ENCODE measurements at places on chromosomes 1 and 21.

DNA sequence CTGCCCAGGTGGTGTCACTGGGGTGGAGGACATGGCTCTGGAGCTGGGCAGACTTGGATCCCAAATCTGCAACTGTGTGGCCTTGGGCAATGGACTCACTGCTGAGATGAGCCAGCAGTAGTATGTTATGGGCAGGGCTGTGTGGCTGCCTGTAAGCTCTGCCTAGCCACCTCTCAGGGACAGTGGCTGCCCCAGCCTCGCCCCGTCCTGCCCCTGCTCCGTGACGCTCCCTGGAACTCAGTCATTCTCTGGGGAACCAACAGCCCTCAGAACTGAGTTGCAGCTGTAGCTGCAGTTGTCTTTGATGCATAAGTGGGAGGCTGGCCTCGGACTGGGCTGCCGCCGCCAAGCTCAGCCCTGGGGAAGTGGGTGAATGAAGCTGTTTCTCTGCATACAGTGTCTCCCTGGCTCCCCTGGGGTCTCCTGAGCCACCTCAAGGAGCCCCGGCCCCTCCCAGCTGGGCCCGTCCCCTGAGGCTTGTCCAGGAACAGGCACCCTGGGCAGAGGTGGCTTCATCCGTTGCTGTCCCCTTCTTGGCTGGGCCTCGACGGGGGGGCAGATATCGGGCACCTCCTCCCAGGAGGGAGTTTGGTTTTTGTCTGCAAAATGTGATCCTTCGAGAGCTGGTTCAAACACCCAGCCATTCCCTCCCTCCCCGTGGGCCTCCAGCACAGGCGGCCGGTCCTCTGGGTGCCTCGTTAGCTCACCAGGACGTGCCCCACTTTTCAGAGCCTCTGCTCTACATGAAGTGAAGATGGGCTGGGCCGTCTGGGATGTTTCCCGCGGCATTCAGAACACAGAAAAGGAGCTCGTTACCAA lies 26.2 kb upstream of the PLCH2 start:
- DNase-seq, result no peak

- no peak for DNase-seq
Observed at GRCh38 chr1:36479505-36480051, 3.1 kb downstream of the CSF3R start.

DNA sequence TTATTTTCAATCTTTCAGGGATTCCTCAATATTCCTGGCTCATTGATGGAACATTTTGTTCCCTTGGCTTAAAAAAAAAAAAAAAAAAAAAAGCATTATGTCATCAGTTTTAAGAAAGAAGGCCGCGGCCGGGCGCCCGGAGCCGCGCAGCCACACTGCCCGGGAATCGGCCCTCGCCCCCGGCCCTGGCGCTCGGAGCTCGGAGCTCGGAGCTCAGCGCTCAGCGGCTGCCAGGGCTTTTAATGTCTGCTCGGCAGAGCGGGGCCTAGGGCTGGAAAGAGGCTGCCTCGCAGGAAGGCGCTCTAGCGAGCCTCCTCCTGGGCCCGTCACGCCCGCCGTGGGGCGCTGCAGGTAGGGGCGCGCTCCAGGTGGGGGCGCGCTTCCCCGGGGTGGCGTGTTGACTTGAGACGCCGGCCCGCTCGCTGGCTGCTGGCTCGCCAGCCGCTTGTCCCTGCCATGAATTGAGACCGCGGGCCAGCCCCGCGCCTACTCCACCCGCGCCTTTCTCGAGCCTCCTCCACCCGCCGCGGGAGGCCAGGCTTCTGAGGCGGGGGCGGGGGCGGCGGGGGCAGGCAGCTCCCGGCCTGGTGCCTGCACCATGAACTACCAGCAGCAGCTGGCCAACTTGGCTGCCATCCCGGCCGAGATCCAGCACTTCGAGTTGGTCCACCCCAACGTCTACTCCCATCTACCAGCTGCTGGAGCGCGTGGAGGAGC lies 5.4 kb upstream of the TDRD5 start:
- DNase-seq, result no peak

DNA sequence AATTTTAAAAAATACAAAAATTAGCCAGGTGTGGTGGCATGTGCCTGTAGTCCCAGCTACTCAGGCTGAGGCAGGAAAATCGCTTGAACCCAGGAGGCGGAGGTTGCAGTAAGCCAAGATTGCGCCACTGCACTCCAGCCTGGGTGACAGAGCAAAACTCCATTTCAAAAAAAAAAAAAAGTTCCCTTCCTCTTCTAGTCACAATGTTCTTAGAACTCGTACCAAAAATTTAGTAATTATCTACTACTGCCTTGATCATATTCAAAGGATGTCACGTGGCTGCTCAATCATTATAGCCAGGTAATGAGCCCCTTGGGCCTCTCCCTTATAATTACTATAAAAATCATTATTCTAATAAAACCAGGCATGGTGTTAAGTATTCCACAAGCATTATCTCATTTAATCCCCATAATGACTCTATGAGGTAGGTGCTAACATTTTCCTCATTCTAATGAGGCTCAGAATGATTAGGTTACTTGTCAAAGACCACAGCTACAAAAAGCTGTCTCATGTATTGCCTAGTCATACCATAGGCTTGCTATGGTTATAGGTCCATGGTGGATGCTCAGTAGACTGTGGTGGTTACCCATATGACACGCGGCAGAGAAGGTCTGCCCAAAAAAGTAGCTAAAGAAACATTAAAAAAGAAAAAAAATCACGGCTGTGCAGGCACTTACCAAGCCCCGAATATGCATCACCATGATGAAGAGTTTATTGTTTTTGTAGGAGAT lies 15.5 kb upstream of the PPP1R15B start:
- no peak for DNase-seq

- no peak for DNase-seq
Observed at GRCh38 chr1:13807209-13807608, 107.2 kb downstream of the PRDM2 start.

- DNase-seq, result no peak
Observed at GRCh38 chr1:63859480-63860275, 85.9 kb downstream of the ROR1 start.

- no peak for DNase-seq
Observed at GRCh38 chr1:151828921-151829320, 2.7 kb downstream of the RORC start.

DNA sequence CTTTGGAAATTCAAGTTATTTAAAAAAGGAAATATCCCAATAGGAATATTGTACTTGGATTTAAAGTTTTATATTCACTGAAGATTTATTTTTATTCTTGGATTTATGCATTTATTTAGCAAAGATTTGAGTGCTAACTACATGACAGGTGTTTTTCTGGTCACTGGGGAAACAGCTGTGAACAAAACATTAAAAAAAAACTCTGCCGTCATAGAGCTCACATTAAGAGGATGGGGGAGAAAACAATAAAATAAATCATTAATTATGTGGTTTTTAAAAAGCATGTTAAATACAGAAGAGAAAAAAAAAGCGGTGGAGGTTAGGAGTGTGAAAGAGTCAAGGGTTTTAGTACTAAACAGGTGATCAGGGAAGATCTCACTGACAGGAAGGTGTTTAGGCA lies 149.9 kb downstream of the GALNT2 start:
- DNase-seq, result no peak

GRCh38 chr1:64323054-64323453 lies 119.6 kb downstream of the UBE2U start:
- peak; percentile 70 for DNase-seq

GRCh38 chr1:7418442-7419080 lies 352.5 kb upstream of the VAMP3 start:
- DNase-seq, result no peak

GRCh38 chr21:31660591-31660990 lies 1.1 kb downstream of the SOD1 start:
- DNase-seq, result no peak

- DNase-seq, result no peak
Observed at GRCh38 chr1:12177999-12178441, 11.2 kb downstream of the TNFRSF1B start.

DNA sequence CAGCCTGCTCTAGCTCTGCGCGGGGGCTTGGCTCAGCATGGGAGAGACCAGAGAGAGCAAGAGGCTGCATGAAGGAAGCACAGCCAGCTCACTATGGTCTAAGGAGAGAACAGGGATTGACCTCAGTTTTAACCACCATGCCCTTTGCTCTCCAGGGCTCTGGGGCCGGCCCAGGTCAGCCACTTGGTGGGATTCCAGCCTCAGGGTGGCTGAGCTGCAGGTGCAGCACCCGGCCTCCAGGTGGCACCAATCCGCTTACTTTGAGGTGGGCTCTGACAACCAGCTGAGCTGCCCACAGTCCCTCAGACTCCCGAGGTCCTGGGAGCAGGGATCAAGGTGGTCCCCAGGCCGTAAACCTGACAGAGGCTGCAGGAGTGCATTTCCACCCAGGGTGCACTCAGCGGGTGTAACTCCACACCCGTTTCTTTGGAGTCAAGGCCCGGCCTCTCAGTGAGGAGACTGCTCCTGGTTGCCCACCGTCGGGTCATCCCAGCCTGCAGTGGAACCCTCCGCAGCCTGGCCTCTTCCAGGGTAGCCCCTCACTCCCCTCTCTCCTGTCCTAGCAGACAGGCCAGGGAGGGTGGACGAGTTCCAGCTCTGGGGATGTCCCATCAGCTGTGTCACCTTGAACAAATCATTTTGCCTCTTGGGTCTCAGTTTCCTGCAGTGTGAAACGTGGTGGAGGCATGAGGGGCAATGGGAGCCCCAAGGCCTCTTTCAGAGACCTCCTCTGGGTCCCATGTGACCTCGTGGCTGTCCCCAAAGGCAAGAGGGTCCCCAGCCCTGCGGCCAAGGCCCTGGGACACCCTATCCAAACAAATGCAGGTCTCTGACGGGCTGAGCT lies 607 bp upstream of the LGR6 start:
- no peak for DNase-seq

DNA sequence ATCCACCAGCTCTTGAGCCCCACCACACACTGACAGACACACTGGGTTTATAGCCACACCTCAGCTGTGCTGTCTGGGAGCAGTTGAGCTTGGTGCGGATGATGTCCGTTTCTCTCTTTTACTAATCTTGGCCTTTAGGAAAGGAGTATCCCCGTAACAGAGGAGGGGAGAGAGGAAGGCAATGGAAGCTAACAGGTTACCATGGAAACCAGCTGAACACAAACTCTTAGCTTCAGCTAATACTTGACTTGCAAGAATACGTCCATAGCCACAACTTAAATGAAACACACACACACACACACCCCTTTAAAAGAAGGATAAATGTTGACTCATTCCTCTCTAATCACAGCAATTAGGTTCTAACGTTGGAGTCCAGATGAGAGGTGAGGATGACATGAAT lies 28.0 kb upstream of the LRRN2 start:
- DNase-seq, result no peak

- DNase-seq, result no peak
Observed at GRCh38 chr1:14521622-14522021, 76.9 kb upstream of the KAZN start.

DNA sequence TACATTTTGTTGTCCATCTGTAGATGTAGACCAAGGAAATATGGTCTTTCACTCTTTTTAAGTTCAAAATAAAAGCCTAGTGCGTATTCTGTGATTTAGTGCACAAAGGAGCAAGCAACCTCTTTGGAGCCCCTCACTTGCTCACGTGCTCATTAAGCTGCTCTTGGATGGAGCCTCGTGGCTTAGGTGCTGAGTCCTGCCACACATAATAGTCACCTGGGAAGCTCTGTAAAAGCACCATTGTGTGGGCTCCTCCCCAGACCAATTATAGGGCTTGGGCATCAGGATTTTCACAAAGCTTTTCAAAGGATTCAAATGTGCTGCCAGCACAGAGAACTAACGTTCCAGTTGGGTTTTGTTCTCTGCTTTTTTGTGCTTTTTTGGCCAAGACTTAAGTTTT lies 85.0 kb downstream of the PCP4 start:
- DNase-seq, result no peak

DNA sequence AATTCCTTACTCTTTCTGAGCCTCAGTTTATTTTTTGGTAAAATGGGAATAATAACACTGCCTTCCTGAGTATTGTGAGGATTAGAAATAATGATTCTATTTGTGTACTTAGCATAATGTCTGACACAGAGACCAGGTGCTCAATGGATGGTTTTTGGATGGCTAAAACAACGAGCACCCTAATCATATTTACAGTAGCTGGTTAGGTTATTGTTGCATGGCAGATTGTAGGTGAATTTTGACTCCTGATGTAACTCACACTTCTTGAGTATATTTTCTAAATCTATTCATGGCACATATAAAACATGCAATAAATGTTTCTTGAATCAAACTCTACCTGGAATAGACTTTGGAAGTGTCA lies 11.9 kb upstream of the DUSP10 start:
- no peak for DNase-seq

DNA sequence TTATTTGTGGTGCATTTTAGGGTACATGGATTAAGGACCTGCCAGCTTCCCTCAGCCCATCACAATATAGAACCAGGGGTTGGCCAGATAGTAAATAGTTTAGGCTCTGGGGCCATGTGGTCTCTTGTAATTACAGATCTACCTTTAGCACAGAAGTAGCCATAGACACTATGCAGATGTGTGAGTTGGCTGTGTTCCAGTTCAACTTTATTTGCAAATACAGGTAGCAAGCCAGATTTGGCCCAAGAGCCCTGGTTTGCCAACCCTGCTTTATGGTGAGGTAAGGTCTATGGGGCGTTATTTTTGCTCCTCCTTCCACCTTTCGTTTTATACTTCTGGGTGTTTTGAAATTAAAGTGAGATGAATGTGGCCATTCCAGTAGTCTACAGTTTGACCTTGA lies 48.7 kb downstream of the MRPS6 start:
- no peak for DNase-seq

GRCh38 chr1:14598498-14599182 lies at the start of gene KAZN:
KAZN (plus strand) TSS chr1:14598685.
- no peak for DNase-seq

DNA sequence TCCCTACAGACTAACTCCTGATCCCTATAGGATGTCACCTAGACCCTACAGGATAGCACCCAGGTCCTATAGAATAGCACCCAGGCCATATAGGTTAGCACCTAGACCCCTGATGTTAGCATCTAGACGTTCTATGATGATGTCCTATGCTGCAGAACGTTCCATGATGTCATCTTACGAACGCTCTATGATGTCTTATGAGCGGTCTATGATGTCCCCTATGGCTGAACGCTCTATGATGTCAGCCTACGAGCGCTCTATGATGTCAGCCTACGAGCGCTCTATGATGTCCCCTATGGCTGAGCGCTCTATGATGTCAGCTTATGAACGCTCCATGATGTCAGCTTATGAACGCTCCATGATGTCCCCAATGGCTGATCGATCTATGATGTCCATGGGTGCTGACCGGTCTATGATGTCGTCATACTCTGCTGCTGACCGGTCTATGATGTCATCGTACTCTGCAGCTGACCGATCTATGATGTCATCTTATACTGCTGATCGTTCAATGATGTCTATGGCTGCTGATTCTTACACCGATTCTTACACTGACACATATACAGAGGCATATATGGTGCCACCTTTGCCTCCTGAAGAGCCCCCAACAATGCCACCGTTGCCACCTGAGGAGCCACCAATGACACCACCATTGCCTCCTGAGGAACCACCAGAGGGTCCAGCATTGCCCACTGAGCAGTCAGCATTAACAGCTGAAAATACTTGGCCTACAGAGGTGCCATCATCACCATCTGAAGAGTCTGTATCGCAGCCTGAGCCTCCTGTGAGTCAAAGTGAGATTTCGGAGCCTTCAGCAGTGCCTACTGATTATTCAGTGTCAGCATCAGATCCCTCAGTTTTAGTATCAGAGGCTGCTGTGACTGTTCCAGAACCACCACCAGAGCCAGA lies 9.5 kb downstream of the SON start:
- DNase-seq, result no peak
